ENCODE measurements at places on chromosomes 2 and 18. TPM values are rescaled to one million over a fixed set of nuclear protein-coding genes. Genes with fewer than 3 reads are reported as not detected.

- DNase-seq: no peak
Observed at GRCh38 chr2:169761251-169761969, 27.8 kb downstream of the KLHL23 start.

GRCh38 chr2:240455272-240455646 lies 19.8 kb downstream of the GPC1 start:
- no peak for DNase-seq

- DNase-seq: no peak
Observed at GRCh38 chr18:523561-523960, 23.1 kb upstream of the COLEC12 start.

DNA sequence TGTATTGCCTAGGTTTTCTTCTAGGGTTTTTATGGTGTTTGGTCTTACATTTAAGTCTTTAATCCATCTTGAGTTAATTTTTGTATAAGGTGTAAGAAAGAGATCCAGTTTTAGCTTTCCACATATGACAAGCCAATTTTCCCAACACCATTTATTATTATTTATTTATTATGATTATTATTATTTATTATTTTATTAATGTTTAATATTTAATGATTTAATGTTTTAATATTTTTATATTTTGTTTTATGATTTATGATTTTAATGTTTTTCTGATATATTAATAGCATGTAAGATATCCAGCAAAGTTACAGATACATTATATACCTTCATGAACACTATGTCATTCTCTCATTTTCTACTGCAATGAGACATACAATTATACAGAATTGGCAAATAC lies 1082.0 kb downstream of the DSC3 start:
- DNase-seq: no peak

DNA sequence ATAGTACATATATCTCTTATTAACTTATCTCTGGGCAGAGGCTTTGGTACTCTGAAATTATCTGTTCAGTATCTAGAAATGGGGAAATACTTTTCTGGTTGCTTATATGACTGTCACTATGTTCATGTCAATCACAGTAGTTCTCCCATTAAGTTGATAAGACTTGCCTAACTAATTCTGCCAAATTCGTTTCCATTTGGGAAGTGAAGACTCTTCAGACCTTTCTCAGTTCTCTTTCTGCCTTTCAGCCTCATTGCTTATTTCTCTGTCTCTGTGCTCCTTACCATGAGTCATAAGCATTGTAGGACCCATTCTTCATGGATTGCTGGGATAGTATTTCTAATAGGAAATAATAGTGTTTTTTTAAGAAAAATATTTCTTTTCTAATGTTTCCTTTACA lies 113.5 kb downstream of the PHLPP1 start:
- no peak for DNase-seq

- no peak for DNase-seq
Observed at GRCh38 chr2:105055613-105056012, 17.7 kb downstream of the MRPS9 start.

- no peak for DNase-seq
Observed at GRCh38 chr2:211748339-211748738, 790.3 kb downstream of the ERBB4 start.

The SATB2 gene
- 12.2 TPM for total RNA-seq

The LIMS3 gene
- total RNA-seq: 6.6 TPM

The ALLC gene
- not detected for total RNA-seq

The CLEC4F gene
- not detected for total RNA-seq

All from breast epithelium (tissue), 4 donors.